ENCODE measurements at places on chromosomes 7 and 10.

GRCh38 chr10:49310460-49310859, 11.5 kb downstream of the C10orf71 start:
- DNase-seq, result no peak

GRCh38 chr7:151897951-151898686, 21.2 kb upstream of the PRKAG2 start:
- DNase-seq, result no peak

DNA sequence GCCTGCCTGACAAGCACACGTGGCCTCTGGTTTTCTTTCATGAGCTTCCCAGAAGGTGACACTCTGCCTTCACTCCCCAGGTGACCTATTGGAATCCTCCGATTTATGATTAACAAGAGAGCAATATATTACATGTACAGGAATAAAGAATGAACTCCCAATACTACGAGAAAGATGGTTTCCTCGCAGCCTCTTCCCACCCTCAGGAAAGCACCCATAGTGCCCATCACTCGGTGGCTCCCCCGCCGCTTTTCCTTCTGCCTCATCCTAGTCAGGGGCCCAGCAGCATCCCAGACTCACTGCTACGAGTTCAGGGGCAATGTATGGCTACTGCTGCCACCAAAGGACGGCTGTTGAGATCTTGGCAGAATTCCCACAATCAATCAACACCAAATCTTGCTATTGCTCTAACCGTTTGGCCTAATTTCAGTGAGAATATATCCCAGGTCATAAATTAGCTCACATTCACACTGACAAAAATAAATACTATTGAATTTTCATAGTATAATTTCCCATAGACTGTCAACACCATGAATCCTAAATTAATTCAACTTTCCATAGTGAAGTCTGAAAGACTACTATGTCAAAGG, 196.3 kb downstream of the TNS3 start:
- DNase-seq, result no peak

GRCh38 chr7:95001258-95001657, 93.9 kb downstream of the PPP1R9A start:
- DNase-seq, result no peak

DNA sequence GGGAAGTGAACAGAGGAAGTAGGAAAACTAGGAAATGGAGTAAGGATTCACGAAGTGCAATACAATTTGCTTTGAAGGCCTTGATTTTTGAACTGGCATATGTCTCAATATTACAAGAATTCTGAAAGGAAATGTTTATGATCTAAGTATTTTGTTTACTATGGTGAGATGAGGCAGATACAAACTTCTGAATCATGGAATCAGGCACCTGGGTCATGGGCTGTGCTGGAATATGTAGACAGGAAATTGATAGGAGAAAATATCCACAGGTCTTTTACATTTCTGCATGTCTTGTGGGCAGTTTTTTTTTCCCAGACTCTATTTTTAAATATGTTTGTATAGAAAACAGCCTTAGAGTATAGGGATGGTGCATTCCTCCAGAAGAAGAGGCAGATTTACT, 117.1 kb downstream of the PPP1R3A start:
- no peak for DNase-seq

GRCh38 chr10:19961076-19962053, 145.1 kb downstream of the PLXDC2 start:
- no peak for DNase-seq

- no peak for DNase-seq
These were observed 92.4 kb downstream of the PTPRN2 start for GRCh38 chr7:158495216-158495615.

GRCh38 chr7:2631946-2632732, at the start of gene TTYH3:
TSS of gene TTYH3 (plus strand) at chr7:2631986. CDS start at chr7:2632156, 170 bp downstream.
- DNase-seq, result no peak

GRCh38 chr7:91424371-91424770, 160.1 kb downstream of the FZD1 start:
- DNase-seq, result no peak

All from LHCN-M2 (cell line).